ENCODE measurements at places on chromosomes 7 and 10.

DNA sequence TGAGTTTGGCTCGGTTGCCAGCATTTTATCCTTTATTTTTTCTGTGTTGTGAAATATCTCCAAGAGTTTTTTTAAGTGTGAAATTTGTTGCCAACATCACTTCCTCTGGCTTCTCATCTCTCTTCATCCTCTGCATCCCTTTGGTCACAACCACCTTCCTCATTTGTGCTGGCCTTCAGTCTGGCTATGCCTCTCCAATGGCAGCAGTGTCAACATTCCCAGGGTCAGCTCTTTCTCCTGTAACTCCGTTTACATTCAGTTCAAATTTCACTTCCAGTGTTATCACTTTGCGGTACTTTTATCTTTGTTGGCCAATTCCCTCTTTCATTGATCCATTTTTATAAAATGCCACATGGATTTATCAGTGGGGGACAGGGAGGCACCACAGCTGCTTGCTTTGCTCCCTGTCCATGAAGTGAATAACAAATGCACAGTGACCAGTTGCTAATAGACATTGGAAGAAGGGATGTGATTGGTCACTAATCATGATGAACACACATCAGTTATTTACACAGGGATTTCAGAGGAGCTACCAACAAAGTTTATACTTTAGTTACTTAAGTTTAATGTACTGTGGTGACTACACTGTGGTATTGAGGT, 311.4 kb upstream of the LRGUK start:
- no peak for DNase-seq

GRCh38 chr10:57624856-57625592, 642.7 kb downstream of the IPMK start:
- DNase-seq: no peak

GRCh38 chr7:69450456-69450855, 147.8 kb upstream of the AUTS2 start:
- no peak for DNase-seq

DNA sequence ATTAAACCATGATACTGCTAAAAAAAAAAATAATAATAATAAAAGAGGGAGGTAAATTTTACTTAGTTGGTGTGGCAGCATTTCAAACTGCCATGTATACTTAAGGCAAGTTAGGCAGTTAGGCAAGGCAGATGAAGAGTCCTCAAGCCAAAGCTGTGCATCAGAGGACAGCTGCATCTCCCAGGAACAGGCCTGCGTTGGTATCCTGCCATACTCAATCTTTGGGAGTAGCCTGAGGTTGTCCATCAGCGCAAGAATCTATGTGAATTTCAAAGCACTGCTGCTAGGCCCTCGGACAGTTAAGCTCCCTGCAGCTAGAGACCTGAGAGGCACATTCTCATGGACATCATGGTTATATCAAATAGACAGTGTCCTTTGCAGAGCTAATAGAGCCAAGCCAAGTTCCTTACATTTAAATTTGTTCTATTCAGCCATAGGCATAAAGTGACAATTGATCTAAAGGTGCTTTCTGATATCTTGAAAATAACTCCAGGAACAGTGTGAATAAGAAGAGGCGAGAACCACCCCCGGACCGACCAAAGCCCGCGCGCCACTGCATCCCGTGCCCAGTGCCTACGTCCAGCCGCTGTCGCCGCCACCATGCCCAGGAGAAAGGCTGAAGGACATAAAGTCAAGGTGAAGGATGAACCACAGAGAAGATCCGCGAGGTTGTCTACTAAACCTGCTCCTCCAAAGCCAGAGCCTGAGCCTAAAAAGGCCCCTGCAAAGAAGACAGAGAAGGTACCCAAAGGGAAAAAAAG, 310.6 kb downstream of the SEMA3D start:
- DNase-seq: no peak

GRCh38 chr7:55086413-55087201, 67.8 kb downstream of the EGFR start:
- peak; percentile 20 for DNase-seq

- DNase-seq: no peak
Observed at GRCh38 chr10:29798921-29799690, 164.3 kb upstream of the SVIL start.

GRCh38 chr10:77392851-77393250, 244.8 kb downstream of the KCNMA1 start:
- DNase-seq: no peak

DNA sequence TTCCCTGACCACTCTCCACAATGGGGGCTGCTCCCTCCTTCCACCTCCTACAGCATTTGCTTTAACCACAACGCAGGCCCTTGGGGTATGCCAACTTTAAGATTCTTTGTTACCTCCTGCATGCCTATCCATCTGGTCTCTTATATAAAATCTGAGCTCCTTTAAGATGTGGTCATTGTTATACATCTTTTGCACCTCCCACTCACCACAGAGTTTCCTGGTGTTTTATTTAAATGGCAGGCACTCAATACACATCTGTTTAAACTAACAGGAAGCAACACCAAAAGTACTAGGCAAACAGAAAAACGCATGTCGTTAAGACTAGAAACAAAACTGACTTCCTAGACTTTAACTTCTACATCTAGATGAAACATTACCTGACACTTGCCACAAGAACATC, 36.3 kb downstream of the SLC25A13 start:
- peak; percentile 76 for DNase-seq

GRCh38 chr10:100516847-100517246, 2.8 kb downstream of the SEC31B start:
- no peak for DNase-seq

DNA sequence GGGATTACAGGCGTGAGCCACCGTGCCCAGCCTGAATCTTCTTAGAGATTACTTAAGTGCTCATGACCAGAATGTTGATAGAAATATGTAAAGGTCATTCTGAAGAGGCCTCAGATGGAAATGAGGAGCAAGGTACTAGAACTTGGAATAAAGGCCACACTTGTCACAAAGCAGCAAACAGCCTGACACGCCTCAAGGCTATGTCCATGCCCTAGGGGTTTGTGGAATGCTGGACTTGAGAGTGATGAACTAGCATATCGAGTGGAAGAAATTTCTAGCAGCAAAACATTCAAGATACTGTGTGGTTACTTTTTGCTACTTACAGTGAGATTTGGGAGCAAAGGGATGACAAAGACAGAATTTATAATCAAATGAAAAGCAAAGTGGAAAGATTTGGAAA, 39.0 kb downstream of the ZNF438 start:
- DNase-seq: no peak

GRCh38 chr10:25604591-25604990, 329.4 kb upstream of the MYO3A start:
- no peak for DNase-seq

DNA sequence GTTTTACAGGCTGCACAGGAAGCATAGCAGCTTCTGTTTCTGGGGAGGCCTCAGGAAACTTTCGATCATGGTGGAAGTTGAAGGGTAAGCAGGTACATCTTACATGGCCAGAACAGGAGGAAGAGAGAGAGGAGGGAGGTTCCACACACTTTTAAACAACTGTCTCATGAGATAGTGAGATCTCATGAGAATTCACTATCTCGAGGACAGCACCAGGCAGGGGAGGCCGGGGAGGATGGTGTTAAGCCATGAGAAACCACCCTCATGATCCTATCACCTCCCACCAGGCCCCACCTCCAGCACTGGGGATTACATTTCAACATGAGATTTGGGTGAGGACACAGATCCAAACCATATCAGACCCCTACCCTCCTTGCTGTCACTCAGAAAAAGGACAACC, 23.7 kb downstream of the ZNF503 start:
- no peak for DNase-seq

DNA sequence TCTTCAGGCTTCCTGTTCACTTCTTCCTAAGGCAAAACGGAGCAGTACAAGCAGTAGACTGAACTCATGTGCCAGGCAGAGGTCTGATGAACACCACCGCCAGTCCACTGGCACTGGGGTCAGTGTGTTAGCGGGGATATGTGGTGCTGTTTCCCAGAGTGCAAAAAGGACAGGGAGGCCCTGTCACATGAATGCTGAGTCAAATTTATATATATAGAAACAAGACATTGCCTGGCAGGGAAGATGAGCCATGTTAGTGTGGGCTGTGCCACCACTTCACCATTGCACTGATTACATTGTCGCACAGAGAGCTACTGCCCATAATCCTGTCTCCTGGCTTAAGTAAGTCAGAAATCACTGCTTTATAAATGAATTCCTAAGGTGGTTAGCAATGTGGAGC, 122.2 kb upstream of the AMPH start:
- no peak for DNase-seq

GRCh38 chr7:118844748-118845147, 620.2 kb downstream of the ANKRD7 start:
- no peak for DNase-seq

GRCh38 chr10:79926037-79926436, 22.9 kb downstream of the SFTPD start:
- DNase-seq: no peak

GRCh38 chr10:132300582-132300981, 7.2 kb downstream of the STK32C start:
- no peak for DNase-seq

DNA sequence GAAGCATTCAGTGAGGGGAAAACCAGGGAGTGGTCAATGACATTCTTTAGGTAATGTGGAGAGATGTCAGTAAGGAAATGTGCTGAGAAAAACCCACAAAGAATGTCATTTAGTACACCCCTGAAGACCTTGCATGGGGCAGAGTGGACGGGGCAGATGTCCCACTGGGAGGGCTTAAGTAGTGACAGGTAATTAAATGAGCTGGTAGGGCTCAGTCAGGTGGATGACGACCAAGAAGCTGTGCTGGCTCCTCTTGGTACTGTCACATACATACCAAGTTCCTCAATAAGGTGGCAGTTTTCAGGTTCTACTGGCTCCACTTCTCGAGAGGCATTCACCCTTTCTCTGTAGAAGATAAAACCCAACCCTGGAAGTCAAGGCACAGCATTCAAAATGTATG, 1.8 kb downstream of the PON3 start:
- no peak for DNase-seq

DNA sequence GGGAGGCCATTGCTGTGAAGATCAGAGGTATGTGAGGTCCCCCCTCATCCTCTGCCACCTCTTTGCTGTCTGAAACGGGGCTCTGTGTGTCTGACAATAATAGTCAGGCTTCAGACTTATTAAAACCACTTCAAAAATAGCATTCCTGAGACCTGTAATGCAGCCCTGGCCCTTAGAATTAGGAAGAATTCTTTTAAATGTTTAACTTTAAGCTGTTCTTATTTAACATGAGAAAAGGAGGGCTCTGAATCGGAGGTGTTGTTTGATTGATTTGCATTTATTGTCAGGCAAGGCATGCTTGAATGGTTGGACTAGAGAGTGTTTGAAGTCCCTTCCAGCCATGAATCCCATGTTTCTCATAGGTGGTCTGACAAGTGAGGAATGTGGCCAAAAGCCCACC, 52.5 kb downstream of the AKR1B1 start:
- DNase-seq: no peak

DNA sequence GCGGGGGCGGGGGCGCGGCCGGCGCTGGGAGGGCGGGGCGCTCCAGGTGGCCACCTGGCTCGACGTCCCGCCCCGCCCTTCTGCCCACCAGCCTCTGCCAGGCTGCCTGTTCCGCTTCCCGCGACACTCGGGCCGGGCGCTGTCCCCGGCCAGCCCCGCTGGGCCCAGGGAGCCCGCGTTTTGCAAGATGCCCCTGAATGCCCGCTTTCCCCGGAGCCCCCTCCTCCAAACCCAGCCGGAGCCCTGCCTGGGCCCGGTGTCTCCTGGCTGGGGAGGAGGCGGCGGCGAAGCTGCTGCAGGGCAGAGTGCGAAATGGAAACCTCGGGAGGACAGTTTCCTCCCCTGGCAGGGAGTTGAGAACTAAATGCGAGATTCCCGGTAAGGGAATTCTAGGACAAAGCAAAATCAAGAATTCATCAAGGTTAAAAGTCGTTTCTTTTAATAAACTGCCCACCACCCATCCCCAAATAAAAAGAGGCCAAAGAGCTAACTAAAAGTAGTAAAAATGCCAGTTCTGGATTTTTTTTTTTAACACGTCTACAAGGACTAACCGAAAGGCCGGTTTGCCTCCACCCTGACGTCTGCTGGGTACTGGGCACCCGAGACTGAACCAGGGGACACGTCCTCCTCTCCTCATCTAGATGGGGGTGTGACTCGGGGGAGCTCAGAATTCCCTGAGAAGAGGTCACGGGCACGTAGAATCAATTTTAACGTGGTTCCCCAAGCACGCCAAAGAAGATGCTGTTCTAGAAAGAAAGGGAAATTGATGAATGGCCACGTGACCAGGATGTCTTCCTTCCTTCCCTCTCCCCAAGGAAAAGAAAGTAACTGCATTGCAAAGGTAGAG, 200.4 kb upstream of the NFE2L3 start:
- DNase-seq: no peak

GRCh38 chr7:1725199-1725690, 55.2 kb downstream of the ELFN1 start:
- DNase-seq: no peak

DNA sequence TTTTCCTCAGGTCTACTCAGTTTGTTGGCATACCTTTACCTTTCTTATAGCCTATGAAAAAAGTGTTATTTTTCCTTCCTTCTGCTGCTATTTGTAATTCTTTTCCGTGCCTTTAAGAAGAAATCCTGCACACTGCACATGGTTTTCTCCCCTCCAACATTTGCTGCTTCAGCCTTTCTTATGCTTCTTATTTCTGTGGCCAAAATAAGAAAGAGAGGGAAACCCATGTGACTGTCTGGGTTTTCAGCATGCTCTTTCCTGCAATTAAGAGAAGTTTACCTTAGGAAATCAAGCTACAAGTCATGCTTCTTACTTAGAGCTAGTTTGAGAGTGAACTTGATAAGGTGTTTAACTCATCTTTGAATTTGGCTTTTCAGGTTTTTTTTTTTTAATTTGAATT, 11.0 kb downstream of the TBC1D12 start:
- DNase-seq: no peak

- DNase-seq: no peak
Observed at GRCh38 chr7:136452949-136453348, 415.5 kb upstream of the CHRM2 start.

DNA sequence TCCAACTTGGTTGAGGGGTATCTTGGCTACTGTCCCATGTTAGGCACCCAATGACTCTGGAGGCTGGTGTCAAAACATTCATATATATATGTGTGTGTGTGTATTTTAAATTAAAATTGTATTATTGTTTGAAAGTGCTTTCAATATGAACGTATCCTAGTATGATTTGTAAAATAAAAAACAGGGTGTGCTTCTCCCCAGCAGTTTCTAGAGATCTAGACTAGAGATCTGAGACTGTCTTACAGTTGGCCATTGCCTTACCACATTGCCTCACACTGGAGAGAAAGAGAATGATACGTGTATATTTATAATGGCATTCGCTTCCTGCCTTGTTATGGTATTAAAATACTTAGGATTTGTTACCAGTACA, 1.2 kb downstream of the BAG3 start:
- peak; percentile 69 for DNase-seq

DNA sequence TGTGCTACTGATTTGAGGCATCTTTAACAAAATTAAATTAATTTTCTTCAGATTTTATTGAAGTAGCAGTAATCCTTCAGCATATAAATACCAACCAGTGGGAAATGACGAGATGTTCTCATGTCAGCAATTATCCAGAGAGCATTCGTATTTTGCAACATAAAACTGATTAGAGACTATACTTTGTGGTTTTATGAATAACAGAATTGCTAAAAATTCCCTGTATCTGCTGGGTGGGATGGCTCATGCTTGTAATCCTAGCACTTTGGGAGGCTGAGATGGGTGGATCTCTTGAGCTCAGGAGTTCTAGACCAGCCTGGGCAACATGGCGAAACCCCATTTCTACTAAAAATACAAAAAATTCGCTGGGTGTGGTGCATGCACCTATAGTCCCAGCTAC, 56.9 kb downstream of the ATAD1 start:
- DNase-seq: no peak

GRCh38 chr7:43843296-43843695, 26.0 kb downstream of the MRPS24 start:
- no peak for DNase-seq

- DNase-seq: no peak
Observed at GRCh38 chr10:74683067-74683466, 143.3 kb upstream of the KAT6B start.

Measured in activated CD4-positive, alpha-beta T cell treated with anti-CD3 and anti-CD28 coated beads, Interleukin-10, Interleukin-2, amounts not matched to agents 100 ng/mL and 50 ng/mL, durations not matched to agents 16 hours and 8 hours (primary cell).